Activated CD4-positive, CD25-positive, alpha-beta regulatory T cell treated with anti-CD3 and anti-CD28 coated beads, Interleukin-2, amount 50 U/mL, for 72 hours (primary cell): ENCODE measurements at places on chromosomes 6 and 20.

DNA sequence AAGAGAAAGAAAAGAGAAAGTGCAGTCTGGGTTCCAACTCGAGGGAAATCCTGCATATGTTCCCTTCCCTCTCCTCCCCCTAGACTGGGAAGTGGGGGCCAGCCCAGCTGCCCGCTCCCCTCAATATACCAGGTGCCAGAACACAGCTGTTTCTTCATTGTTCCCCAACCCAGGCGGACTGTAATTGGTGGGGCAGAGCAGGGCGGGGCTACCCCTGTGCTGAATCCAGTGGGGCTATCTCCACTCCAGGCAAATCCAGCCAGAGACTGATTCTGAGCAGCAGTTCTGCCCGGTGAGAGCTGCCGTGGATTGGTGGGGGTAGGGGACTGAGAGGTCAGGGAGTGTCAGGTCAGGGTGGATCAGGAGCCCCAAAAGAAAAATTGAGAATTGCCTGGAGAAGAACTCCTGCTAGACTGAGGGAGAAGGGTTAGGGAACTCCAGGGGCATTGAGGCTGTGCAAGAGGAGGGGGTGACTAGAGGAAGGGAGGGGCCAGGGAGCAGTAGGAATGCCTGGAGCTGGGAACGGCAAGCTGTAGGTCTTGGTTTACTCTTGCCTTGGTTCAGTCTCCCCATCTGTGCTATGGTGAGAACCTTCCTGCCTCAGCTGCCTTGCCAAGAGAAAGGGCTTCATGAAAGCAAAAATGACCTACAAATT is at the start of gene MYMX:
MYMX (plus strand) TSS at position 250 of the 655 bp plus-strand sequence. CDS start 546 bp downstream, outside the sequence.
- no peak for DNase-seq

DNA sequence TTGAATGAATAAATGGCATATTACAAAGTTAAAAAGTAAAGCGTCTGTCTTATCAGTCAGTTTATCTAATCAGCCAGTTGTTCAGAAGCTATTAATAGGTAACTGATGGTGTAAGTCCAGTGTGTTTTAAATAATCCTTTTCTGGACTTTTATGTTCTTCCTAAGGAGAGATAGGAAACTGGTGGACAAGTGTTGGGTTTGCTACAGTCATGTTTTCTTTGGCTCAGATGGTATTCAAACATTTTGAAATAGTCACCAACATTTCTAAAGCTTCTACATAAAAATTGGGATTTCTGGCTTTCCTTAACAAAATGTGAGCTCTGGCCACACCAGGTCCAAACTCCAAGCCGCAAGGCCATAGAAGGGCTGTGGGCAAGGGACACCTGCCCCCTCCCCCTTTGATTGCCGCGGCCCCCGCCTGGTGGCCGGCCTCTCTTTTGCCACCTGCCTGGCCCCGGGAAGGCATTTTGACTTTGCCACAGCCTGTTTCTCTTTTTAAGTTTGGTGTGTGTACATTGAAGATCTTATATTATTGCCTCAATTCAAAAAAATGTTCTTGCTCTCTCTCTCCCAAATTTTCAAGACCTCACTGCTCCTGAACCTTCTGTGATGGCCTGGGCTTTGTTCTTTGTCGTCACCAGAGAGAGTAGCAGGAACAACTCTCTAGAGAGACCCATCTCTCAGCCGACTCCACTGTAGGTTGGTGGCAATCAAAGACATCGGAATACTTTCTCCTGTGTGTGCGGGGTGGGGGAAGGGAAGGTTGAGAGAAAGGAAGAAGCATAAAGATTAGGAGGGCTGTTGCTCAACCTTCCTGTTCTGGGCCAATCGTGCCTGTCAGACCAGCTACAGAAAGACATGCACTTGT is 84.0 kb upstream of the ZNF217 start:
- DNase-seq, result no peak

DNA sequence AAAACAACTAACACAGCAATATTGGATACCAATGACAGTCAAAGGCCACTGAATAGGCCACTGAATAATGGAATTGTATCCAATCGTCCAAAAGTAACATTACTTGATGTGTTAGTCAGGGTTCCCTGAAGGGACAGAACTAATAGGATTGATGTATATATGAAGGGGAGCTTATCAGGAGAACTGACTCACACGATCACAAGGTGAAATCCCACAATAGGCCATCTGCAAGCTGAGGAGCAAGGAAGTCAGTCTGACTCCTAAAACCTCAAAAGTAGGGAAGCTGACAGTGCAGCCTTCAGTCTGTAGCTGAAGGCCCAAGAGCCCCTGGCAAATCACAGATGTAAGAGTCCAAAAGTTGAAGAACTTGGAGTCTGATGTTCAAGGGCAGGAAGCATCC is 571.4 kb downstream of the PRKN start:
- DNase-seq, result no peak

DNA sequence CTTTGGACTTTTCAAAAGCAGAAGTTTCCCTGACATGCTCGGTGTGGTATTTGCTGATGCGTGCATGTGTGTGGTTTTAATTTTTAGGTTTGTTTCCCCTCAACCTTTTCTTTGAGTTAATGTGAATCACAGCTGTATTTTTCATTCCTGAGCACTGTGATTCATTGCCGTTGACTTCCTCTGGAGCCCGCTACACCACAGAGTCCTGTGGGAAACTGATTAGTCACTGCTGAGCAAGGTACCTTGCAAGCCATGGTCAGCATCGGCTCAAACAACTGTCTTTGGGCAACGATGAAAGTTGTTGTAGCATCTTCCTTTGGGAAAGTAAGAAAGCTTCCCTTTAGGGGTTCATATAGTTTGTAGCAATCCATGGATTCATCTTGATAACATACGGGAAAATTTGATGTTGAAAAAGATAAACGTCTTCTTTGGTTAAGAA is 57.5 kb downstream of the RIN2 start:
- DNase-seq, result no peak

DNA sequence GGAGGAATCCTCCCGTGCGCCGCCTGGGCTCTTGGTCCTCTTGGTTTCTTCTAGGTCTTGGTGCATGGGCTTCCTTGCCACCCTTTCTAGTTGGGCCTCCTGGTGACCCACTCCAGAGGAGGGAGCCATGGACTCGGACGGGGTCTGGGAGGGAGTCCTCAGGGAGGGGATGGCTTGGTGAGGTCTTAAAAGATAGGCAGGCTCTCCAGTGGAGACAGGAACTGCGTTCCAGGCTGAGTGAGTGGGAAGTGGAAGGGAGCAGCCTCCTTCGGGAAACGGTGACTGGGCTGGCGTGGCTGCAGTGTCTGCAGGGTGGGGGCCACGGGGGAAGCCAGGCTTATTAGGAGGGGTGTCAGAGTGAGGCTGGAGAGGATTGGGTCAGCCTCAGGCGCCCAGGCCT is 152.8 kb downstream of the GRM4 start:
- DNase-seq, result peak; percentile 23

DNA sequence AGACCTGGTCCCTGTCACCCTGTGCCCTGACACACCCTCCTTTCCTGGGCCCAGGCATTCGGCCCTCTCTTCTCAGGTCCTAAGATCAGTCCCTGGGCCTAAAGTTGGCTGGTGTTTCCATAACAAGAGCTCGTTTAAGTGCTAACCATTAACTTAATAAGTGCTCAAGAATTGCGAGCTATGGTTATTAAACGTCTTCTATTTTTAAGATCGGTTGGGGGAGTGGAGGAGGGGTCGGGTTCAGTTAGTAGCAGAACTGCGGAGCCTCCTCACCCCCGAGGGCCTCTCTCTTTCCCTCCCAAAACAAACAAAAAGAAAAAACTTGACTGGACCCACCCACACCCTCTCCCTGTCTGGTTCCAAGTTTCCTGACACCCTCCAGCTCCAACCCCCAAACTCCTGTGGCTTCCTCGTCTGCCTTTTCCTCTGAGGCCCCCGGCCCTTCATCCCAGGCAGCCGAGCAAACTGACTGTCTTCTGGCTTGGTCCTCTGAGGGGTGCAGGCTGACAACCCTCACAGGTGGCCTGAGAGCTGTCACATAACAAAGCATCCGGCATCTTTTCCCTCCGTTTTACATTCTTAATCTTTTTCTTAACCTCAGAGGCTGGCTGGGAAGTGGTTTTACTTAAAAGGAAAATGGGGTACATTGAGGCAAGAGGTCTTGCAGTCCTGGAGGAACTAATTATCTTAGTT is 2.0 kb downstream of the STK35 start:
- no peak for DNase-seq

DNA sequence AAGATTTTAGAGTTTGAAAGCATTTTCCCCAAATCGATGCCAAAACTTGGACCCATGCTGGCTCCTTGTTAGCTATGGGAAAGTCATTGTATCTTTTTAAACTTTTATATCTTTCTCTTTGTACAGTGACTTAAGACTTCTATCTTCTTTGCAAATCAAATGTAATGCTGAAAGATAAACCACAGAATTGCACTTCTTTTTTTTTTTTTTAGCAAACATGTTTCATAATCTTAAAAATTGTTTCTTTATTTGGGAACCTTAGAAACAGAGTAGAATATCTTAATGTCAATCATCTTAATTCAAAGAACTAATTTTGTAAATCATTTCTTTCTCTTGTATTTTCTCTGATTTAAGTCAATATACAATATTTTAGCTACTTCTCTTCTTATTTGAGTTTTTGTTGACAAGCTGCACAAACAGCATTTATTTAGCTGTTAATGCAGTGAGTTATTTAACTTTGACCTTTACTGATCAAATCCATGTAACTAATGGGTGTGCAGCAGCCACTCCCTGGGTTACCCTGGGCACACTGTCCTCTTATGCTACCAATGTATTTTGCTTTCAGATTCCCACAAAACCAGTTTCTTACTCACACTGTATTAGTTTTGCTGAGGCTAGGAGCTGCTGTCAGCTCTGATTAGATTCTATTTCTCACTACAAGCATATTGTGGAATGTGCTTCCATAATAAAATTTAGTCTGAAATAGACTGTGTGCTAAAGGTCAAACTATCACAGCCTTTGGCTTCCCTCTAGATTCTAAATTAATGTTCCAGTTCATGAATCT is 279.6 kb downstream of the ADGB start:
- no peak for DNase-seq

GRCh38 chr6:112149236-112149635 is 61.8 kb downstream of the FAM229B start:
- DNase-seq, result no peak
